EH (cell line): ENCODE measurements at places on chromosomes 2 and 18.

GRCh38 chr2:224263571-224264043 lies 138.3 kb downstream of the FAM124B start:
- DNase-seq: peak; percentile 83

DNA sequence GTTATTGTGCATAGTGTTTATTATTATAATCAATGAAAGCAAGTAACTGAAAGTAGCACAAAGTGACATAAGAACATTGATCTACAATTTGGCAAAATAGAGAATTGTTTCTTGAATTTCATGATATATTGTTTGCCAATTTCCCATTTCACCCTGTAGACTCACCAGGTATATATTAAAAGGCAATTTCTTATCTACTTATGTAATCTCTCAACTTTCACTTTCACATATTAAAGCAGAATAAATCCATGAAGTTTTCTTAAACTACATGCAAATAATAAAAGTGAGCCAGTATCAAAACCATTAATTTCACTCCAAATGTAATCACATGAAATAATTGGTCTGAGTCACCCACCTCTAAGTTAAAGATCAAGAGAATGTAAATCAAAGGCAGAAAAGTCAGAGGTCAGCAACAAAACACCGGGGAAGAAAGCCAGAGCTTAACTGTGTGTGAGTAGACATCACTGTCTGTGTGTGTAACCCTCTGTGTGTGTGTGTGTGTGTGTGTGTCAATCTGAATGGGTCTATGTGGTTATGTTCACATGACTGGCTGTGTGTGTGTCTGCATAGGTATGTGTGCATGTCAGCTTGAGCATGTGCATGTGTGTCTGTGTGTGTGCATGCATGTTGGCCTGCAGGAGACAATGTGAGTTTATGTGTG lies 44.1 kb downstream of the ZNF385B start:
- no peak for DNase-seq

DNA sequence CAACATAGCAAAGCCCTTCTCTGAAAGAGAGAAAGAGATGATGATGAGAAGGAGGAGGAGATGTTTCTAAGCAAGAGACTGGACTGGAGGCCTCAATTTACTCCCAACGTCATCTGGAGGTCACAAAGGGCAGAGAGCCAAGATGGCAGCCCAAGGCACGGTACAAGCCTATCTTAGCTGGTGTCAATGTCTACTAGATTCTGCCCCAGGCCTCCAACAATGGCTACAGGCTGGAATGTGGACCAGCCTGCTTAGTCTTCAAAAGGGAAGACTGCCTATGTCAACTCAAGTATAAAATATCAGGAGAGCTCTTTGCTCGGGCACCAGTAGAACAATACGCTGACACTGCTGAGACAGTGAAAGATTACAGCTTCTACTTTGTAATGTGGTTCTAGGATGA lies 6.7 kb upstream of the SLC4A5 start:
- DNase-seq: no peak

DNA sequence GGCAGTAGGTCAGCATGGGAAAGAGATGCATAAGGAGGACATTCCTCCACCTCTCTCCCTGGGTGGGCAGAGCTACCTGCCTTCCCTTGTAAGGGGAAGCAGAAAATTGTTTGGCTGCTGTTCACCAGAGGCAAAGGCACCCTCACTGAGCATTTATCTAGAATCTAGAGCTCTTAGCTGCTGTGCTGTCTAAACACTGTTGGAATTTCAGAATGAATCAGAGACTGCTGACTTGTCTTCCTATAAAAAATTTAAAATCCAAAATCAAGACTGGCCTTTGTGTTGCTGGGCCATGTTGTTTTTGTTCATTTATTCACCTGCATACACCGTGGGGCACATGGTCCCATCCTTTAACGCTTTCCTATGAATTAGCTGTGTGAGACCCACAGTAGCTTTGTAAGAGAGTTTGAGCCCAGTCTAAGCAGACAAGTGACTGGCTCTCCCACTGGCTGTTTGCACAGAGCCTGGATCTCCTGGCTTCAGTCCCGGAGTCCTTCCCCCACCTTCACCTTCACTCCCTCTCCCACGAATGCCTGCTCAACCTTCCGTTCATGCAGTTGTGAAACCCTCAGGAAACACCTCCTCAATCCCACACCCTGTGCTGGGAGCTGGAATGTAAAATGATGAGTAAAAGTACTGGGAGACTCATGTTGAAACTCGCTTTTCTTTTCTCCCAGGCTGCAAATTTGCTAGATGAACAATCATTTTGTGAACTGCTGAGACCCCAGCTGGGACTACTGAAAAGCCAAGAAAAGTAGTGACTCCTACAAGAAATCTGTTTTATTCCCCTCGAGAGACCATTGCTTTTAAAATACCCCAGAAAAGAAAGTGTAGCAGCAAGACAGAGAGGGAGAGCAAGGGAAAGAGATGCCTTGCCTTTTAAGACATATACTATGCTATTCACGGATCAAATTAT lies 76.2 kb downstream of the FAM168B start:
- peak; percentile 71 for DNase-seq

GRCh38 chr2:168751104-168751740 lies 51.2 kb upstream of the NOSTRIN start:
- DNase-seq: no peak

DNA sequence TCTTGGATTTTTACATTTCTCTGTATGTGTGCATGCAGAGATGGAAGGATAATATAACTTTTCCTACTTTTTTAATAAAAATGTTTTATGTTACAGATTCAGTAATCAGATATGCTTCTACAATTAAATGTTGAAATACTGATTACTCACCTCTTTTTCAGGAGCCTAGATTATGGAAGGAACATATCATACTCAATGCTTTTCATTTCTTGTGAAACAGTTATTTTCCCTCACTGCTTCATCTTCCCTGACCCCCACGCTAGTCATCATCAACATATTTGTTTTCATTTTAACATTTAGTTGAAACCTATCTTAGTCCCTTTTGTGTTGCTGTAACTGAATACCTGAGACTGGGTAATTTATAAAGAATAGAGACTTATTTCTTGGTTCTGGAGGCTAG lies 190.7 kb downstream of the WDR7 start:
- DNase-seq: no peak

- DNase-seq: no peak
Observed at GRCh38 chr2:100185516-100185915, 43.1 kb upstream of the AFF3 start.

GRCh38 chr2:107132070-107132469 lies 246.1 kb upstream of the ST6GAL2 start:
- no peak for DNase-seq

GRCh38 chr2:24749069-24749691 lies 44.0 kb downstream of the PTRHD1 start:
- DNase-seq: no peak

- DNase-seq: peak; percentile 82
Observed at GRCh38 chr2:237309416-237309815, 104.5 kb downstream of the COL6A3 start.

DNA sequence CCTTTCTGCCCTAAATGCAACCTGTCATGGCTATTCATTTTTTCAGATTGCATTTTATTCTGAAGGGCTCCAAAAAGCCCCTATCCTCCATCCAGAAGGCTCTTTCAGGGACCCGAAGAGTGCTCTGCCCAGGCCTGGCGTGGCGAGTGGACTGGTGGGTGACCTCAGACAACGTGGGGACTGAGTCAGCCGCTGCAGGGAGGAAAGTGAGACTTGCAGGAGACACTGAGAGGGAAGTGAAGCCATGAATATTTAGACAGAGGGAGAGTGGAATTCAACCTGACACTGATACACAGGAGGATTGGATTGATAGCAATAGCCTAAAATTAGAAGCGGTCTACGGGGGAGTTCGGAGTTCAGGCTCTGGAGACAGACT lies 63.6 kb upstream of the SIX2 start:
- DNase-seq: no peak

DNA sequence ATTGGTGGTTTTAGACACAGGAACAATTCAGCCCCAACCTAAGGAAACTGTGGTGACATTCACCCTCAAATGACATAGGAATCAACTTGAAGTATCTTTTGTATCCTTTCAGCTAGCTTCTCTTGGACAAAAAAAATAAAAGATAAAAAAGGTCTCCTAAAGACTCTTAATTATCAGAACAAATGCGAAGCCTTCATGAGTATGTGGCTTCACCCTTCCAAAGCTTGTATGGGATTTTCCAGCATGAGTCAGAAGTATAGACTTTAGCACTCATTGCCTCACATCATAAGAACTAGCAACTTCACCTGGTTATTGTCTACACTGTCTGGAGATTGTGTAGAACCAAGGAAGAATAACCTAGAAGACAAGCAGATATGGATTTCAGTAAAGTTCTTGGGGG lies 135.4 kb downstream of the LAMA3 start:
- peak; percentile 62 for DNase-seq

- DNase-seq: no peak
Observed at GRCh38 chr2:49265471-49265870, 111.2 kb upstream of the FSHR start.
